ENCODE measurements at places on chromosomes 11 and 22.

DNA sequence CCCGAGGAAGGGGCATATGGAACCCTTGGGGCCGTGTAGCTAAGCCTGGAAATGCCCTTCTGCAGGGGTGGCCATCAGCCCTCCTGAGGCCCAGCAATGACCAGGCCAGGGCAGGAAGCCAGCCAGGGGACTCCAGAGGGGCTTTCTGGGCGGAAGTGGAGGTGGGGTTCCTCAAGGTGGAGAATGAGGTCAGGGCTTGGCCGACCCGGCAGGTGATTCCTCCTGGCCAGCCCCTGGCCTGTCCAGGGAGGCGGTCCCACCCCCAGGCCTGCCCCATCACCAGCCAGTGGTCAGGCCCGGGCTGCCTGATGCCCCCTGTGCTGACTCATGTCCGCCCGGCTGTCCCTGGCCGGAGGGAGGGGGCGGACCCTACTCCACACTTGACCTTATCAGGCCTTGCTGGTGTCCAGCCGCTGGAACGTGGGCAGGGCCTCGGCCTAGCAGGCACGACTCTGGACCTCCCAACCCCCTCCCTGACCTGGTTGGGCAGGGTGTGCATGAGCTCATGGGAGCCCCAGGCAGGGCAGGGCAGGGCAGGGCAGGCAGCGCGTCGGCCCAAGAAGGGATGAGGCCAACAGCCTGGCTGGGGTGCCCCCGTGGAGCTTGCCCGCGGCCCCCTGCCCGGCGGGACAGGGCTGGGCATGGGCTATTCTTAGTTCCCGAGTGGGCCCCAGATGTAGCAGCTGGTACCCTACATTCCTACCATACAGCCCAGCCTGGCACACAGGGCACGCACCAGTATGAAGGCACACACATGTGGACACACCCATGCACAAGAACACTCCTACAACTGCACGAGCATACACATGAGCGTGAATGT, 35.9 kb downstream of the RPL3 start:
- no peaks in the 10 kb centered on the region for H3K27me3 ChIP-seq
- H3K36me3 ChIP-seq: no peaks in the 10 kb centered on the region
- no peak overlapping the region for H3K4me3 ChIP-seq

- no peak overlapping the region for H3K4me3 ChIP-seq
- H3K27me3 ChIP-seq: no peaks in the 10 kb centered on the region
- DNase-seq: peak; percentile 13
- no peaks in the 10 kb centered on the region for H3K4me1 ChIP-seq
Observed at GRCh38 chr11:9748361-9748970, 84.6 kb downstream of the SWAP70 start.

GRCh38 chr11:80620867-80621266, 1180.0 kb upstream of the TENM4 start:
- no peak overlapping the region for H3K4me3 ChIP-seq
- no peak overlapping the region for H3K27ac ChIP-seq
- no peak for DNase-seq
- no peaks in the 10 kb centered on the region for H3K36me3 ChIP-seq
- no peaks in the 10 kb centered on the region for H3K4me1 ChIP-seq

DNA sequence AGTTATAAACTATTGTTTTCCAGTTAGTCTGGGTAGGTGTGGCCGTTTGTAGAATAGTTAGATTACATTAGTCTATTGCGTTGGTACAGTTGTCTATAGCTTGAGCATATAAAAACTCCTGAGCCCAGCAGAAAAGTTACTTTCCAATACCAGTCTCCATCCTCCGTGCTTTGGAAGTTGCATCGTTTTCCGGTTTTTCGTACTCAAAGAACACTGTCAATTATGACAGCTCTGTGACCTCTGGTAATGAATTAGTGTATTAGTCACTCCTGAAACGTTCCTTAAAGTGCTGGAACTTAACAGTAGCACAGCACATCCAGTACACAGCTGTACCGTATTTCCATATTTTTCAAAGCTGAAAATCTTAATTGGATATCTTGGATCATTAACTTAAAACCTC, 808 bp upstream of the MSANTD2 start:
- H3K4me1 ChIP-seq: peaks cover 9% of the 10 kb centered on the region
- peak overlapping the region; percentile 92 for H3K27ac ChIP-seq
- no peaks in the 10 kb centered on the region for H3K27me3 ChIP-seq
- peak overlapping the region; percentile 92 for H3K4me3 ChIP-seq

GRCh38 chr11:72573072-72573854, 101.0 kb downstream of the PDE2A start:
- peaks cover 2% of the 10 kb centered on the region for H3K4me1 ChIP-seq
- H3K4me3 ChIP-seq: no peak overlapping the region
- DNase-seq: no peak
- H3K27me3 ChIP-seq: no peaks in the 10 kb centered on the region
- no peaks in the 10 kb centered on the region for H3K36me3 ChIP-seq
- no peak overlapping the region for H3K27ac ChIP-seq

DNA sequence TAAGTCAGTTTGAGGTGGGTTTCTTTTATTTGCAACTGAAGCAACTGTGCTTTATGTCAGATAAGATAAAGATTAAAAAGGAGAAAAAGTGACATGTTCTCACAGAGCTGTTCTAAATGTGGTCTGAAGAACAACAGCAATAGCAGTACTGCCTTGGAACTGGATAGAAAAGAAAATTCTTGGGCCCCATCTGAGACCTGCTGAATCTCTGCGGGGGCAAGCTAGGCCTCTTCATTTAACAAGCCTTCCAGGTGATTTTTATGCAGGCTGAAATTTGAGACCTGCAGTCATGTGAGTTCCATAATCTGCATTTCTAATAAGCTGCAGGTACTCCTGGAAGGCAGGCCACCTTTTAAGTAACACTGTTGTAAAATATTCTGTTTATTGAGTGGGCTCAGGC, 91.4 kb upstream of the CTSC start:
- H3K27me3 ChIP-seq: no peaks in the 10 kb centered on the region
- H3K4me3 ChIP-seq: no peak overlapping the region
- H3K27ac ChIP-seq: no peak overlapping the region
- no peaks in the 10 kb centered on the region for H3K4me1 ChIP-seq

DNA sequence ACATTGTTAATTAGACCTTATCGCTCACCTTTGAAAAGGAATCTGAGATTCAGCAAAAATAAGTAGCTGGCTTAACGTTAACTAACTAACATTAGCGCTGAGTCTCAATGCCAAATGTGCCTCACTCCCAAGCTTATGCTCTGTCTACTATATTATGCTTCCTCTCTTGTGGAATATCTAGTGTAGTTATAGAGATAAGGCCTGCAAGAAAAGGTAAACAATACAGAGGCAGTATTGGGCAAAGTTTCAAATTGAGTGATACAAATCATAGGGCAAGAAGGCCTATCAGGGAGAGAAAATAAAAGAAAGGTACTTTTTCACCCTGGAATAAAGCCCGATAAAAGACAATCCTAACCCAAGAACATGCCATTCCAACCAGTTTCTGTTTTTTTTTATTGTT, 61.6 kb upstream of the SLC17A6 start:
- no peak overlapping the region for H3K27ac ChIP-seq
- no peaks in the 10 kb centered on the region for H3K36me3 ChIP-seq
- DNase-seq: no peak
- no peaks in the 10 kb centered on the region for H3K4me1 ChIP-seq
- no peak overlapping the region for H3K4me3 ChIP-seq
- H3K27me3 ChIP-seq: no peaks in the 10 kb centered on the region

GRCh38 chr11:107545101-107545514, 20.4 kb downstream of the ALKBH8 start:
- H3K4me3 ChIP-seq: no peak overlapping the region
- no peak for DNase-seq
- no peaks in the 10 kb centered on the region for H3K4me1 ChIP-seq
- H3K27ac ChIP-seq: no peak overlapping the region
- H3K27me3 ChIP-seq: no peaks in the 10 kb centered on the region

DNA sequence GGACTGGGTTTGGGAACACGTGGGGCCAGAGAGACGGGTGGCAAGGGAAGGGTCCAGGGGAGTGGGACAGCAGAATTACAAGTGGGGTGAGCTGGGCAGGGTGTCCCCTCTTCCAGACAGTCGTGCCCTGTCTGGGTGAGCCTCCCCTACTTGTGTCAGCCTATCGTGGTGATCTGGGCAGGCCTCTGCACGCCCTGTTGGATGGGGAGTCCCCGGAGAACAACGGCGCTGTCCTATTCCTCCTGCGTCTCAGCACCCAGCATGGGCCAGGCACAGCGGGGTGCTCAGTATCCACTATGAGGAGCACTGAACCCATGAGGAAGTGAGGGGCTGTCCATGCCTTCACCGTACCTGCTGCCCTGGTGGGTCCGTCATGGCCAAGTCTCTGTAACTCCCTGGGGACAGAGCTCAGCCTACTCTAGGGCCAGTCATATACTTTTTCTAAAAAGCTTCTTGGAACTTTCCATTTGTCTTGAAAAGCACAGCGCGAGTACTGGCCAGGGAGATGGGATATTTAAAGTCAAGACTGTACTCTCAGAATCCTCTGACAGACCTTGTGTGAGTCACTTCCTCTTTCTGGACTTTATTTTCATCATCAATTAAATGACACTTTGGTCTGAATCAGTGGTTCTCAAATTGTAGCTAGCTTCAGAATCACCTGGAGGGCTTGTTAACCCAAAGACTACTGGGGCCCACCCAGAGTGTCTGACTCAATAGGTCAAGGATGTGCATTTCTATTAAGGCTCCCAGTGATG, 81.7 kb upstream of the NECTIN1 start:
- no peaks in the 10 kb centered on the region for H3K36me3 ChIP-seq
- DNase-seq: no peak
- peaks cover 3% of the 10 kb centered on the region for H3K27me3 ChIP-seq
- no peak overlapping the region for H3K27ac ChIP-seq
- H3K4me3 ChIP-seq: no peak overlapping the region
- H3K4me1 ChIP-seq: no peaks in the 10 kb centered on the region

DNA sequence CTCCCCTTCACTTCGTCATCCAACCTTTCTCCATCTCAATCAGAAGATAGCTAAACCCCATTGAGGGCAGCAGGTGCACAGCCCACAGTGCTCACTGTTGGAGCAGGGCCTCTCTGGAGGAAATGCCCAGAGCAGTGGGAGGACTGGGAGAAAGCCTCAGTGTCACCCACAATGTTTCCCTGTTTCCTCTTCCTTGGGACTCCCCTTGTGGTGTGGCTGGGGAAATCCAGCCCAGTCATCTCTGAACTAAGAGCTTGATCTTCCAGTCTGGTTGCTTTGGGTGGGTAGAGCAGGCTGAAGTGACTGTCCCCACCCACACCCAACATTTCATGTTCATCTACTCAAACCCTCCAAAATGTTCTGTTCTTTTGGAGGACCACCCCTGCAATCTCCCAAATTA, 29.8 kb upstream of the EED start:
- peaks cover 2% of the 10 kb centered on the region for H3K27me3 ChIP-seq
- no peaks in the 10 kb centered on the region for H3K36me3 ChIP-seq
- no peak for DNase-seq
- no peak overlapping the region for H3K27ac ChIP-seq

GRCh38 chr22:46907241-46908215, 145.1 kb downstream of the TBC1D22A start:
- no peak overlapping the region for H3K27ac ChIP-seq
- H3K36me3 ChIP-seq: peaks cover 20% of the 10 kb centered on the region
- H3K4me3 ChIP-seq: no peak overlapping the region
- DNase-seq: no peak

DNA sequence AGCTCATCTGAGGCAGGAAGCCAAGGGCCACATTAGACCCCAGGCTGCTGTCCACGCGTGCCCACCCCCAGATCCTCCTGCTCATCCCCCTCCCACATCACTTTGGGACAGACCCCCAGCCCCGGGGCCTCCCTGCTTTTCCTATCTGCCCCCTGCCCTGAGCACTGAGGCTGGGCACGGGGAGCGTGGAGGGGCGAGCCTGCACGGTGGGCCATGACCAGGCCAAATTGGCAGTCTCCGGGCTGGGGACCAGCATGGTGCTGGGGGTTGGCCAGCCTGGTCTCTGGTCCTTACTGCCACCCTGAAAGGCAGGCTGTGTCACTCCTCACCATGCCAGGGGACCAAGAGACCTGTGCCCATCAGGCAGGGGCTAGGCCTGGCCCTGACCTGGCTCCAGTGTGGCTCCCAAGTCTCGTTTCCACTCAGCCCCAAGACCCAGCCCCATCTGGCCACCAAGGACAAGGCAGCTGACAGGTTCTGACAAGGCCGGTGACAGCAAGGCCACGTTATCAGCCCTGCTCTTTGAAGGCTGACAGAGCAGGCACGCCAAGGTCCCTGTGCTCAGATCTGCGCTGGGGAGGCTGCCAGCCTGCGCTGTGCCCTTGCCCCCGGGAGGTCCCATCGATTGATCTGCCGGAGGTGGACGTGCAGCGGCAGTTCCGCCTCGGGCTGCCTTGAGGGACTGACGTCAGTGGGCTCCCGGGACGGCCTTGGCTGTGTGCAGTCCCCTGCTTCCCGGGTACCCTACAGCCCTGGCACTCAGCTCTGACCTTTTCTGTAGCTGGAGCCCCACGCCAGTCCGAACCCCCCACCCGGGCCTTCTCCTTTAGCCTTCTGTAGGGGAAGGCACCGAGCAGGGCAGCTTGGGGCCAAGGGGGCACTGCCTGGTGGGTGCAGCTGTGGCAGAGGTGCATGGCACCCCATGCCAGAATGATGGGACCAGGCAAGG, 3.6 kb downstream of the TNNI2 start:
- no peak overlapping the region for H3K4me3 ChIP-seq
- H3K4me1 ChIP-seq: peaks cover 46% of the 10 kb centered on the region
- H3K36me3 ChIP-seq: no peaks in the 10 kb centered on the region
- H3K27me3 ChIP-seq: no peaks in the 10 kb centered on the region

- DNase-seq: no peak
- H3K36me3 ChIP-seq: no peaks in the 10 kb centered on the region
- H3K4me3 ChIP-seq: no peak overlapping the region
- no peaks in the 10 kb centered on the region for H3K4me1 ChIP-seq
Observed at GRCh38 chr11:112212710-112213109, 13.5 kb upstream of the PTS start.

GRCh38 chr11:65291613-65292012, 23.1 kb upstream of the CDC42EP2 start:
- no peak for DNase-seq
- H3K27me3 ChIP-seq: no peaks in the 10 kb centered on the region
- H3K4me3 ChIP-seq: no peak overlapping the region
- no peak overlapping the region for H3K27ac ChIP-seq
- peaks cover 75% of the 10 kb centered on the region for H3K36me3 ChIP-seq
- H3K4me1 ChIP-seq: no peaks in the 10 kb centered on the region

All from effector memory CD4-positive, alpha-beta T cell (primary cell).